HL-60 (cell line): ENCODE measurements at places on chromosomes 12 and 14.

DNA sequence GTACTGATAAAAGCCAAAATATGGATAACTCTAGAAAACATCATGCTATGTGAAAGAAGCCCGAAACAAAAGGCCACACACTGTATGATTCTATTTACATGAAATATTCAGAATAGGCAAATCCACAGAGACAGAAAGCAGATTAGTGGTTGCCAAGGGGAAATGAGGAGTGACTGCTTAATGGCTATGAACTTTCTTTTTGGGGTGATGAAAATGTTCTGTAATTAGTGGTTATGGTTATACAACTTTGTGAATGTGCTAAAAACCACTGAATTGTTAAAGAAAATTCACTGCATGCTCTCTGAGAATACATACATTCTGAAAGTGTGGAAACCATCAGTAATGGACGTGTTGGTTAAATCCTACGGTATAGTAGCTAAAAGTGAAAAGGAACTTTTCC is 39.9 kb upstream of the STON2 start:
- no peak for DNase-seq

- DNase-seq: no peak
Observed at GRCh38 chr12:5806371-5807089, 138.5 kb downstream of the ANO2 start.

- DNase-seq: no peak
Observed at GRCh38 chr14:59905188-59905587, 14.8 kb upstream of the LRRC9 start.

DNA sequence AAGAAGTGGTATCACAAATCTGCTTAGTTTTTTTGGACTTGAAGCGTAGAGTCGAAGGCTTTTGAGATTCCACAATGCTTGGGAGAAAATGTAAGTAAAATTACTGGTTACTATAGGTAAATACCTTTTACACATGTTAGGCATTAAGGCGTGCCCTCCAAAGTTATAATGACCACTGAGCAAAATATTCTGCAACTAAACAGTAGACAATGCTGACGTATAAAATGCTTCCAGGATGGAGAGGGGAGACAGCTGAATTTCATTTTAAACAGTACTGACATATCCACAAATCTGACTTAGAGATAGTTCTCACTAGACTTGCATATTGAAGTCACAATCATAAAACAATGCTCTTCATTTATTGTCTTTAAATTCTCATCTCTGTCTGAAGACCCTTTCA is 144.5 kb upstream of the DCN start:
- no peak for DNase-seq

- DNase-seq: no peak
Observed at GRCh38 chr14:68664225-68664681, 128.6 kb downstream of the ZFP36L1 start.

- no peak for DNase-seq
Observed at GRCh38 chr12:109004017-109004416, 16.9 kb downstream of the SVOP start.

GRCh38 chr12:132116709-132117557 is 27.2 kb downstream of the DDX51 start:
- no peak for DNase-seq

DNA sequence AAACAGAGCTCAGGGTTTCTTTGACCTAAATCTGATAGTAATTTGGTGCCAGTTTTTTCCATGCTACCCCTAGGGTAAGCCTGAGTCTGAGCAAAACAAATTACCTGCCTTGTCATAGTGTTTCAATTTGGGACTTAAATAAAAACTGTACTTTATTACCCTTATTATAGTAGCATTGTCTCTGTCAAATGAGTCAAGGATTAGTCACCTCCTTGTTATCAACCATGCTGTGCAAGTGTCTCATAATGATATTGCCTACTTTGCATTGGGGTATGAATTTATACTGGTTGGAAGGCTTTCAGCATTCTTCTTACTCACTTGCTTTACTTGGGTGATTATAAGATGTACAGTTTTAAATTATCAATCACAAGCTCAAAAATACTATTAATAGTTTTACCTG is 380.0 kb downstream of the LRFN5 start:
- no peak for DNase-seq

DNA sequence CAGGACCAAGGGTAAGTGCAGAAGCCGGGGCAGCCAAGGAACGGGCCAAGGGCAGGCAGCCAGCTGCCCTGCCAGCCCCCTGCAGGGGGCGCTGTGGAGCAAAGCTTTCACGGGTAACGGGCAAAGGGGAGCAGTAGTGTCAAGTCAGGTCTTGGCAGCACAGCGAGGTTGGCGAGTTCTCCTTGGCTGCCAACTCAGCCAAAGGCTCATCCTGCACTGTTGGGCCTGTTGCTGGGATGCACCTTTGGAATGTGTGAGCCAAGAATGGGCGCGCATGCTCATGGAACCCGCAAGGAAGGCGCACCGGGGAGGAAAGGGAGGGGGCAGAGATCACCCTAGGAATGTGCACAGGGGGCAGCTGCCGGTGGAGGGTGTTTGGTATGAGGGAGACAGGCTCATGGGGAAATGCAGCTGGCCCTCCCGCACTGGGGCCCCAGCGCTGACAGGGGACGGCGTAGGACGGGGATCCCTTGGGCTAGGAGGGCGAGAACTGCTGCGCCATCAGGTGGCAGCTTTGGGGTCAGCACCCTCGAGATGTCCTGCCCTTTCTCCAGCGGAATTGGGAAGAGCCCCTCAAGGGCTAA is 138.0 kb downstream of the ASCL4 start:
- DNase-seq: peak; percentile 71

DNA sequence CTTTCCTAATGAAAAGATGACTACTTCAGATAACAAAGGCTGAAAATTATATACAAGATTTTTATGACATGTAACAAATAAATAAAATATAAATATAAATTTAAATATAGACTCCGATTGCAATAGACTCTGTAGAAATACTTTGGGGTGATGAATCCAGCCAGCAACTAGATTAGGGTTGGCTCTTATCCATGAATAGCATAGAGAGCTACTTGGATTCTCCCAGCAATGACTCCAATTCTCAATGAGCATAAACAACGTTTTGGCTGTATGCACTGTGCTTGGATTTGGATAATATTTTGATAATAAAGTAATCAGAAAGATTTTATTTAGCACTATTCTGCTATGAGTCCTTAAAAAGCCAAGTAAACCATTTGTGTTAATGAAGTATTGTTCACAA is 58.0 kb upstream of the LRFN5 start:
- DNase-seq: no peak

GRCh38 chr12:67798768-67799167 is 150.2 kb downstream of the DYRK2 start:
- DNase-seq: no peak

GRCh38 chr14:104666981-104667380 is 22.4 kb upstream of the INF2 start:
- no peak for DNase-seq

DNA sequence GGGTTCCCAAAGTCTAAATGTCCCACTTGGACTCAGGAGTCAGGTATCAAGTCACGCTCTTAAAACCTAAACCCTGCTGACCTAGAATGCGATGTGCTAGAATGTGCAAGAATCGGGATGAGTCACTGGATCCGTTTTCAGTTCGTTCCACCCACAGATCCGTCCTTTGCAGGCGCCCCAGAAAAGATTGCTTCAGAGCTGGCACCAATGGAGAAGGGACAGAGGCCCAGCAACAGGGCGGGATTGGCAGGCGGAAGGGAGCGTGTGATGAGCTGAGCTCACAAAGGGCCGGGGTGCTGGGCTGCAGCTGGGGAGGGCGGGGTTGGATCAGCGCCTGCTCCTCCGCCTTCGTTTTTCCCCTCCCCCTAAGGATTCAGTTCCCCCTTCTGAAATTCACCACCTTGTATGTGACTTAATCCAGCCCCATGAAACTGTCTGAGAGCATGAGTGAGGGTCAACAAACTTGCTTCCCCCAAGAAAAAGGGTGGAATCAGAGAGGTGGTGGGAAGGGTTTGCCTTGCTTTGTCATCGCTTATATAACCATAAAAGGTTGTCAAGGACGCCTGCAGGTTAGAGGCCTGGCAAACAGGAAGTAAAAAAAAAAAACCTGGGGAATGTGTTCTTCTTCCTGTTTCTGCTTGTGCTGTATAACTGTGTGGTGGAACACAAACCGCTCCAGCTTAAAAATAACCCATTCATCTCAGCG is 2.8 kb upstream of the UBC start:
- peak; percentile 100 for DNase-seq
